ENCODE measurements at places on chromosomes 5 and 9.

- no peak for DNase-seq
Measured at GRCh38 chr5:124824637-124825158, 78.3 kb upstream of the ZNF608 start.

DNA sequence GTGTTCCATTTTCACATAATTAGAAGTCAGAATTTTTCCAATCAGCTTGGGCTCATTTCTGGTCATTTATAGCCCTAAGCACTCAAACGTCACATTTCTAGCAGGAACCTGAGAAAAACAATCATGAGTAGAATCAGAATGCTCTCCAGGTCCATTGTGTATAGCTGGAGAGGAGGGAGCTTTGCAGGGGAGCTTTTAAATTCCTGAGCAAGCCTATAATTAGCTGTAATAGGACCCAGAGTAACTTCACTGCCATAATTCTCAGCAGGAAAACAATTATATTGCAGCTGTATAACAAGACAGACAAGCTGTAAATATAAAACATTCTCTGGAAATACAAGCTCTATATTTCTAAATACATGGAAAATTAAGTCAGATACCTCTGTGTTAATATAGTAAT is 637.6 kb upstream of the SGCD start:
- DNase-seq: no peak

DNA sequence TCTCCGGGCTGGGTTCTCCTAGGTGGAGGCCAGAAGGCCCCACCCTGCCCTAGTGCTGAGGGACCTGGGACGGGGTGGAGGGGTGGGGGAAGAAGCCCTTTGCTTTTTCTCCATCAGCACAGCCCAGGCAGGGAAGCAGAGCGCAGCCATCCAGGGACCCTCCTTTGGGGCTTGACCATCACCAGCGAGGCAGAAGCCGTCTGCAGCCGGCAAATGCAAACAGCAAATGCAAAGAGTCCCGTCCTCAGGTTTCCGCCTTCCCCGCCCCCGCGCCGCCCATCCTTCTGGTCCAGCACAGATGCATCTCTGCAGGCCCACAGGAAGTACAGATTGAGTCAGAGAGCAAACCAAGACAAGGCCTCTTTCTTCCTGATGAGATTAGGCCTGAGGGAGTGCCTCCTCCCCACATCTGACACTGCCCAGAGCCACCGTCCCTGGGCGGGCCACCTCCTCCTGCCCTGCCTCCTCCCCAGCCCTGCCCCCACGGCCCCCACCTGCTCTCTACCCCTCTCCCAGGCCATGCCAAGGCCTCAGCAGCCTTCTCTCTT is 23.4 kb downstream of the CORO2A start:
- no peak for DNase-seq

DNA sequence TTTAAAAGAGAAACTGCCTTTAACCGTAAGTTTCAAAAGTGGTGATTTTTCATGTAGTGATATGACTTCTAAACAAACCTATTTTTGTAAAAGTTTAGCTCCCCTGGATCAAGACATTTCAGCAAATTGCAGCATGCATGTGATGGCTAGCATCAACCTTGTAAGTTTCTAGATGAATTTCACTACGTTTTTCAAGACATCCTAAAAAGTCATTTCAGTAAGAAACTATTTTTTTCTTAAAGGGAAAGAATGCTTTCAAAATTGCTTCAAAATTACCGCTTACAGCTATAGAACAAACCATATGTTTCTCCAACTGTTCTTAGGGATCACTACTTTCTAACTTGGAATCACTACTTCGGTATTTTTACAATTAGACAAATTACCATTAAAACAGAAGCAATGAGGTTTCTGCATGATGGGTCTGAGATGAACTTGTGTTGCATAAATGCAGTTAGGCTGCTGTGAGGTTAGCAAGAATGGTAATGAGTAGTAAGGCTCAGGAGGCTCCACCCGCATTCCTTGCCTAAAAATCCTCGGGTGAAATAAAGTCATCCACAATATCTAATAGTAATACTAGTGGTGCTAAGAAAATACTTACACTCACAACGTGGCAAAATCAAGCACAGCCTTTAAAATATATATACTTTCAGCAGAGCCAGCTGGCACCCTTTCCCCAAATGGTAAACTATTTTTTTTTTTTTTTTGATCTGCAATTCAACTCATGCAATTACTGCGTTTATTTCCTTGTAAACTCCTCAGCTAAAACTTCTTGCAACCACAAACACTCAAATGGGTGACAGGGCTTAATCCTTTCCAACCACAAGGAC is 53.8 kb downstream of the CDC14B start:
- DNase-seq: no peak

DNA sequence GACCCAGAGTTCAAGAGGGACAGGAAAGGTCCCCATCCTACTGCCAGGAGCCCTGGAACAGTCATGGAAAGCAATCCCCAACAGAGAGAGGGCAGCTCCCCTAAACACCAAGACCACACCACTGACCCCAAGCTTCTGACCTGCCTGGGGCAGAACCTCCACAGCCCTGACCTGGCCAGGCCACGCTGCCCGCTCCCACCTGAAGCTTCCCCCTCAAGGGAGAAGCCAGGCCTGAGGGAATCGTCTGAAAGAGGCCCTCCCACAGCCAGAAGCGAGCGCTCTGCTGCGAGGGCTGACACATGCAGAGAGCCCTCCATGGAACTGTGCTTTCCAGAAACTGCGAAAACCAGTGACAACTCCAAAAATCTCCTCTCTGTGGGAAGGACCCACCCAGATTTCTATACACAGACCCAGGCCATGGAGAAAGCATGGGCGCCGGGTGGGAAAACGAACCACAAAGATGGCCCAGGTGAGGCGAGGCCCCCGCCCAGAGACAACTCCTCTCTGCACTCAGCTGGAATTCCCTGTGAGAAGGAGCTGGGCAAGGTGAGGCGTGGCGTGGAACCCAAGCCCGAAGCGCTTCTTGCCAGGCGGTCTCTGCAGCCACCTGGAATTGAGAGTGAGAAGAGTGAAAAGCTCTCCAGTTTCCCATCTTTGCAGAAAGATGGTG is 31.6 kb downstream of the CD180 start:
- DNase-seq: no peak

DNA sequence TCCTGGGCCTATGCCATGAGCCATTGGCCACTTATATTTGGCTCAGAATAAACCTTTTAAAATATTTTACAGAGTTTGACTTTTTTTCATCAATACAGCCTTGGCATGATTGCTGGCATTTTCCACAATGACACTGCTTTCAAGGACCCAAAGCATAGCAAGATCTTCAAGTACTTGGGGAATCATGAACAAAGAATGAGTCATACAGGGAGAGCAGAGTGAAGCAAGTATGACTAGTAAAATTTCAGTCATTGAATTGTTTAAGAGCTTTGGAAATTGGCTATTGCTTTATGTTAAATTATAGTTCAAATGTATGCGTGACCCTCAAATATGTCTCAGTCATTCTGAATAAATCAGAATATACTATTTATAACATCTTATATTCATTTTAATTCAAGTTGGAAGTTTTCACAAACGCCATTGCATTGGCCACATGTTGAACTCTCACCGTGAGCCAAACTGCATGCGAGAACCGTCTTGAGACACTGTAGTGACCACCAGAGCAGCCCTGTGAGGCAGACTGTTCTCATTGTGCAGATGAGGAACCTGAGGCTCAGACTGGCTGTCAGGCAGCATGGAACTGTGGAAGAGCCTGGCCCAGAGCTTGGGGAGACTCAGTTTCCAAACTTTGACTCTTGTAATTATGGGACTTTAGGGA is 52.9 kb downstream of the GDNF start:
- no peak for DNase-seq

DNA sequence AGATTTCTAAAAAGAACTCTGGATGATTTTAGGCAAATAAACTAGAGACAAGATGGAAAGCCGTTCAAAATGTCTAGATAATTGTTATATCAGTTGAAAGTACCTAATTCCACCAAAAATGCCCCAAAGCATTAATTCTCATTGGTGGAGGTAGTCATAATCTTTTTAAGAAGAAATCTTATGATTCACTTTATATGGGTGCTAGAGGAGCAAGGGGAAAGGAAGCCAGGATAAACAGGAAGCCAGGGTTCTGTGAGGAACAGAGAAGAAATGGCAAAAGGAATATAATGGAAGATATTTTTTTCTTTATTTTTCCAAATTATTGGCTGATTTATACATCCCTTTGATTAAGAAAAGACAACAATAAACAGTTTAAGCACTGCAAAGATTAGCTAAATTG is 7.8 kb downstream of the YIPF5 start:
- no peak for DNase-seq

GRCh38 chr5:39801306-39801705 is 376.5 kb upstream of the DAB2 start:
- no peak for DNase-seq

DNA sequence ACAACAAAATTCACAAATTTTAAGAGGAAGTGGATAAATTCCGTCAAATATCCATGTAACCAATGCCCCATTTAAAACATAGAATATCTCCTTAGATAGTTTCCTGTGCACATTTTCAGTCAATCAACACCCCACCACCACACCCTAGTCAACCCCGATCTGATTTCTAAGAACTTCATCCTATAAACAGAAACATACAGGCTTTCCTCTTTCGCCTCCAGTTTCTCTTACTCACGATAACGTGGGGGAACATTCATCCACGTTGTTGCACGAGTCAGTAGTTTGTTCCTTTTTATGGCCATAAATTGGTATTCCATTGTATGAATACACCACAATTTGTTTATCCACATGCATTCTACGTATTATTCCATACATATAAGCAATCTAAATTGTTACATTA is 35.6 kb upstream of the TRIO start:
- DNase-seq: no peak

DNA sequence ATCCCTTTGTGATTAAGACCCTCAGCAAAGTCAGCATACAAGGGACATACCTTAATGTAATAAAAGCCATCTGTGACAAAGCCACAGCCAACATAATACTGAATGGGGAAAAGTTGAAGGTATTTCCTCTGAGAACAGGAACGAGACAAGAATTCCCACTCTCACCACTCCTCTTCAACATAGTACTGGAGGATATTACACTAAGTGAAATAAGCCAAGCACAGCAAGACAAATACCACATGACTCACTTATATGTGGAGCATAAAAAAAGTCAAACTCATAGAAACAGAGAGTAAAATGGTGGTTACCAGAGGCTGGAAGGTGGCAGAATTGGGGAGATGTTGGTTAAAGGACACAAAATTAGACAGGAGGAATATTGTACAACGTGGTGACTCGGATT is 118.1 kb upstream of the NFIL3 start:
- DNase-seq: no peak

DNA sequence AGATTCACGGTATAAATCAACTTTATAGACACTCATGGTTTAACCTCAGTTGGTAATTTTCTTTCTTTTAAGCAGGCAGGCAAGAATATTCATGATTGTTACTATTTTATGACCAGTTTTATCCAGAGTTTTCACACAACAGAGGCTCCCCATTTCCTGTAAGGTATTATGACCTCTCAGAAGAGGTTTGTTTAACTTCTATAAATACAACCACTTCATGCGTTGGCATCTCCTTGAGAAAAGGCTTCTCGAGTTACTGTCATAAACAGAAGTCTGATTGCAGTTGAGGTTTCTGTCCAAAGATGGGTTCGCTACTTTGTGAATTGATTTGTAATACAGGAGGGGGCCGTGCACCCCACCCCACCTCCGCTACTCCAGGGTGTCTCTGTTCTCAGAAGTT is 55.3 kb downstream of the ENTREP1 start:
- DNase-seq: no peak

Measured in right forelimb (tissue), 1 donor.